ENCODE measurements at places on chromosomes 6 and 20.

- no peak for DNase-seq
These were observed 35.9 kb downstream of the EPM2A start for GRCh38 chr6:145699462-145699861.

- no peak for DNase-seq
These were observed 333.3 kb upstream of the SYNCRIP start for GRCh38 chr6:85975957-85976356.

DNA sequence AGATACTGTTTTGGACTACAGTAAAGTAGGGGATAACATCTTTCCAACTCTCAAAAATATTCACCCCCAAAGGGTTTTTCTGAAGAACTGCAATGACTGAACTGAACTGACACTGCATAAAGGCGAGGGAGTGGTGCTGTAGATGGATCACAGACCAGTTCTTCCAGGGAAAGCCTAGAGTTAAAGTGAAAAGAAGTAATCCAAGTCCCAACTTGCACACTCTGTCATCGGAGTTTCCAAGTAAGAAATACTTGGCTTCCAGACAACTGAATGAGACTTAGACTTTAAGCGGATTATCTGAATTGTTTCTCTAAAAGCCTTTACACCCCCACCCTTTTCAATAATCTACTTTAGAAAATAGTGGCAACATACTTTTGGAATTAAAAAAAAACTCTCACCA is 134.1 kb upstream of the PREP start:
- DNase-seq, result no peak

DNA sequence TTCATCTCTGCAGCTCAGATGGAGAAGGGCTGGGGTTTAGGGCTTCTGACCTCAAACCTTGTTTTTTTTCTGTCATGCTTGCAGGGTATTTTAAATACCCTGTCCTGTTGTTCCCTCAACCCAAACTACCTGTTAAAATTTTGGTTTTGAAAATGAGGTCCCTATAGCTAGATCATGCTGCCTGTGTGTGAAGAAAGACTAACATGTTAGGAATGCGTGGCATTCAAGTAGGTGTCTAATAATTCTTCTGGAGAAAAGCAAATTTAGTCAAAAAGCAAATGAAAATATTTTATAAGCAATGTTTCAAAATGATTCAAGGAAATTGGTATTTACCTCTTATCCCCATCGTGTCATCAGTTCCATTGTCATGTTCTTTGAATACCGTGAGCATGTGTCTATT is 77.2 kb upstream of the C20orf144 start:
- no peak for DNase-seq

DNA sequence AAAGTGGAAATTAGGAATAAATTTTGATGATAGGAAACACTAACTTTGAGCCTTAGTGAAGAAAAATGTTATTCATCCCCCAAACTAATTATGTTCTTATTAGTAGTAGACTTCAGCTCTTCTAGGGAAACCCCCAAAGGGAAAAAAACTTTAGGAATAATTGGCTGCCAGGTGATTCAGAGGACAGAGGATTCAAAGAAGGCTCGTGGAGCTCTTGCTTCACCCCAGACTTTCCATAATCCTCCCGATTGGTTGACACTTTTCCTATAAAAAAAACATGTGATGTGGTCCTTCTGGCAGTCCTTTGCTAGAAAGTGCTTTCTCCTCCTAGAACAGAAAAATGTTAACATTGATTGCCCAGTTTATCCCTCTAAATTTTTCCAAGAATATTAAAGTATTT is 5.6 kb upstream of the CCDC170 start:
- DNase-seq, result no peak

DNA sequence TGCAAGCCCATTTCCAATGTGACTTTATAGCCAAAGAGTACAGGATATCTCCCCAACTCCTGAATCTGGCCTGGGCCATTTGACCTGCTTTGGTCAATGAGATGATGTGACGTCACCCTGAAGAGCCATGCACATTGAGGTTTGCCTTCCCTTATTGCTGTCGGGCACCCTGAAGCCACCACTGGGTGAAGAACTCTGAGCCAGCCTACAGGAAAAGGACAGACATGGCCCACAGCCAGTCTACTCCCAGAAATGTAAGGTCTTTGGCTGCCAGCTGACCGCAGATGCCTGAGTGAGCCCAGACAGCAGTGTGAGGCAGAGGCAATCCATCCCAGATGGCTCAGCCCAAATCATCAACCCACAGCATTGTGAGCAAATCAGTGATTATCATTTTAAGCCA is 3.7 kb upstream of the SYNDIG1 start:
- DNase-seq, result no peak

DNA sequence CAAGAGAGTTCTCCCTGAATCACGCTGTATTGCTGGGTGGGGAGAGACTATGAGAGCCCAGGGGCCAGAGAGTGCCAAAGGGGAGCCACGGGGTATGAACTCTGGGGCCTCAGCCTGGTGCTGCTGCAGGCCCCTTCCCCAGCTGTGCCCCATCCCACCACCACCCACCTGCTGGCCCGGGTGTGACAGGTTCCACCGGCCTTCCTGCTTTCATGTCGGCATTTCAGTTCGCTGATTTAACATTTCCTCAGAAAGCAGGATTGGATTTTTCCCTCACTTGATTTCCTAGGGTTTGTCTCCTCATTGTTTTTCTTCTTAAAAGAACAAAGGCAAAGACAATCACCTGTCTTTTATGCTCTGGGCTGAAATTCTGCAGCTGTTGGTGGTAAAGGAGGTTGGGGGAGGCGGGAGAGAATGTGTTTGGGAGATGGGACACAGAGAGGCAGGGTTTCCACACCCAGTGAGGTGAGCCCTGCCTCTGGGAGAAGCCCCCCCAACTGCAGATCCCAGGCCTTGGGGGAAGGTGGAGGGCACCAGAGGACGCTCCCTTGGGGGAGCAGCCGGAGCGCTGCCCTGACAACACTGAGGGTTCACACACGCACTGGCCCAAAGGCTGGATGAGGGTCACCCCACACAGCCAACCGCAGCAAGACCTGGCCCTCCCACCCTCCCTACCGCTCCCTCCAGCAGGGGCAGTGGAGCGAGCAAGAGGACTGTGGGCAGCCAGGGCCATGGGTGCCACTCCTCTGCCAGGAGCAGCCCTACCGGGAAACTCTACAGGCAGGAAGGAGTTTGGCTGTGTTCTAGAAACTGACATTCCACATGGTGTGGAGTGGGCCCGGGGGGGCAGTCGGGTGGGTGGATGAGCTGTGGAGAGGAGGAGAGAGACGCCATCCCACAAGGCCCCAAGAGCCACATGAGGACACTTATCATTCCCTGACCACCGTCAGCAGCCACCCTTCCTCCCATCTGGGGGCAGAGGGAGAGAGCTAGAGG is 10.5 kb upstream of the MLN start:
- DNase-seq, result no peak

DNA sequence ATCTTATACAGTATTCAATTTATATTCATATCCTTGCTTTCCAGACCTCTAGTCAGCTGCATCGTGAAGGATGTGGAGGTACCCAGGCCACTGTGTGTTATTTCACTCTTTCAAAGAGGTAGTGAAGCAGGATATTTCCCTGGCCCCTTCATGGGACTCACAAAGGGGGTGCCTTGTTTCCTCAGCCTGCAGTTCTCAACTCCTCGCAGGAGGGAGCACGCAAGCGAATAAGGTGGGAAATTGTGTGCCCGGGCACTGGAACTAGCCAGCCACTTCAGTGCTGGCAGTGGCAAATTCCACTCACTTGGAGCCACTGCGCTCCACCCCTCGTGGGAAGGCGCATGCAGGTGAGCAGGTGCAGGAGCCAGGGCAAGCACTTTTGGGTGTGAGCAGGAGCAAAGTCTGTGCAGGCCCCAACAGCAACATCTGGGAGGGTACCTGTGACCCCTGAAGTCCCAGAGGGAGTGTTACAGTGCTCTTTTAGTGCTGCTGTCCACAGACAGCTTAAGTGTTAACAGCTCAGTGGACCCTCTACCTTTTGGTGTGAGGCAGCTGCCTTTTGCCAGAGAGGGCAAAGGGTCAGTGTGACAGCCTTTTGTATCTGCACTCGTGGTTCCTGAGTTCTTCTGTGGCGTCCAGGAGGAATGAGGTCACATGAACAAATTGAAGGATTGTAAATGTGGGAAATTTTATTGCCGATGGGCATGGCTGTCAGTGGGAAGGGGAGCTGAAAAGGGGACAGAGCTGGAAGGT is 49.4 kb upstream of the FAM135A start:
- no peak for DNase-seq

GRCh38 chr6:84514089-84514971 is 250.1 kb downstream of the TBX18 start:
- no peak for DNase-seq

DNA sequence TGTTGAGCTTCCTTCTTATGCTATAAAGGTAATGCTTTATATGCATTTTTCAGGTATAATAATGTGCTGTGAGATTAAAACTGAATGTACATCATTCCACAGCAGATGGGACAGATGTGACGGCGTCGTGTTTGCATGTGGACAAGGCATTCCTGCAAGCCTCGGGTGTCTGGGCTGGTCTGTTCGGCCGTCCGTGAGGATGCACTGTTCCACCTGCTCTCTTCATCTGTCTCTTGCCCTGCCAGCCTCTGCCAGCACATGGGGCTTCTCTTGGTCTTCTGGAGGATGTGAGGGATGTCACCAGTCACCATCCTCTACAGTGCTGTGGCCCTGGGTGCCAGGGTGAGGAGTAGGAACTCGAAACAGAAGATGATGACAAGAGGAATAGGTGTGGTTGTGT is 223.2 kb downstream of the ERMARD start:
- no peak for DNase-seq

DNA sequence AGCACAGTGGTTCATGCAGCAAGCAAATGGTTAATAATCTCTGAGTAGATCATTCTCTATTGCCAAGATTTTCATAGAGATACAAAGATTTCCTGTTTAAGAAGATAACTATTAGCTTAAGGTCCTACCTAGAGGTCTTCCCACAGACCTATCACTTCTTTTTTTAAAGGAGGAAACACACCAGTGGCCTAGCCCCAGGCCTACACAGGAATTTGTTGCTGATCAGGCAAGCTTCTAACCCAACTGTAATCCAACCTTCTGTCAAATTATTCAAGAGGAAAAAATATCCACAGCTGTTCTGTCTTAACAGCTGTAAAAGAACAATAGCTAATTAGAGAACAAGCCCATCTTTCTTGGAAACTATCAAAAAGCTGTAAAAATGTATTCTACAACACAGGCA is 332.8 kb downstream of the BTBD9 start:
- DNase-seq, result no peak

DNA sequence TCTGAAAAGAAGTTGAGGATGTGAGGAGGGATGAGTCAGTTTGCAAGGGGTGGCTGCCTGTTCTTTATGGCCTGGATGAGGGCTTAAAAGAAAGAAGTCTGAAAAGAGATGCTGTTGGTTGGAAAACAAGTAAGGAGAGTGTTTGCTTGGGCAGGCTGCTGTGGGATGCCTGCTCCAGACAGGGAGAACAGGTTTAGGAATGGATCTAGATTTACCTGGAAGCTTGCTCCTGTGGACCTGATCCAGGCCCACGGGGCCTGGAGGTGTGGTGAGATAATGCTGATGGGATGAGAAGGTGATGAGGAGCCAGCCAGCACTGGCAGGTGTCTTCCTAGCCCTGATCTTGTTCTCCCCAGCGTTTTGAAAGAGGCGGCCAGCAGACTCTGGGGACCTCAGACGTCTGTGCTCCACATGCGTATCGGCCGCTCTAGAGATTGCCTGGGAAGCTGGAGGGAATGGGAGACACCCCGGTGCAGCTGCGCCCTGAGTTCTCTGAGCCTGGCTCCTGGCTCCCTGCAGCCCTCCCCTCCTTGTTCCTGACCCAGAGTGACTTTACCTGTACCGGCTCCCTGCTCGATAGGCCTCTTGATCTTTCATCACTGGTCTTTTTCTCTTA is 331.3 kb downstream of the ZFAND3 start:
- DNase-seq, result no peak

DNA sequence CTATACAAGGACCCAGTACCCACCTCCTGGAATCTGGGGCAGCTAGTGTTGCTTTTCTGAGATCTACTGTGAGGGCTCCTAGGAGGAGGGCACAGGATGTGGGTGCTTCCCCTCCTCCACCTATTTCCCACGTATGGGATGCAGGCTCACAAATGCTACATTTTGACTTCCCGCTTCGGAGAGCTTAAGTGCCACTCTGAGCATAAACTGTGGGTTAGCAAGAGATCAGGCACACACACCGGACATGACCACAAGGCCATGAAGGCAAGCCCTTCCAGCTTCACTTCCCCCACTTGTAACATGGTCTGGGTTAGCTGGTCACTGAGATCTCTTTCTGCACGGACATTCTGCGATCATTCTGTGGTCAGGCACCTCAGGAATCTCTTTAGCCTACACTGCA is 15.7 kb upstream of the TGM3 start:
- DNase-seq, result no peak

DNA sequence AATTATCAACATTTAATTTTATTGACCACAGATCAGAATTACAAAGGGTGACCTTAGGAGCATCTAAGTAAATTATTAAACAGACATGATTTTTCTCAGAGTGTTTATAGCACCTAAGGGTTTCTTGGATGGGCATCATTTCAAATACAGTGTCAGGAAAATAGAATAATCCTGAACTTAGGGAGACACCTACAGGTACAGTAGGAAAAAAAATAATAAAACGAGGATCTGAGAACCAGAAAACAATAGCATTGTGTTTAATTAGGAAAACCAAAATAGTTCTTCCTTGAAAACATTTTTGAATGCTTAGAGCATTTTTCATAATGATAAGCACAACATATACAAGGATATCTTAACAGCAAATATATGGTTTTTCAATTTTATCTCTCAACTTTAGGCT is 39.2 kb downstream of the MMUT start:
- no peak for DNase-seq

DNA sequence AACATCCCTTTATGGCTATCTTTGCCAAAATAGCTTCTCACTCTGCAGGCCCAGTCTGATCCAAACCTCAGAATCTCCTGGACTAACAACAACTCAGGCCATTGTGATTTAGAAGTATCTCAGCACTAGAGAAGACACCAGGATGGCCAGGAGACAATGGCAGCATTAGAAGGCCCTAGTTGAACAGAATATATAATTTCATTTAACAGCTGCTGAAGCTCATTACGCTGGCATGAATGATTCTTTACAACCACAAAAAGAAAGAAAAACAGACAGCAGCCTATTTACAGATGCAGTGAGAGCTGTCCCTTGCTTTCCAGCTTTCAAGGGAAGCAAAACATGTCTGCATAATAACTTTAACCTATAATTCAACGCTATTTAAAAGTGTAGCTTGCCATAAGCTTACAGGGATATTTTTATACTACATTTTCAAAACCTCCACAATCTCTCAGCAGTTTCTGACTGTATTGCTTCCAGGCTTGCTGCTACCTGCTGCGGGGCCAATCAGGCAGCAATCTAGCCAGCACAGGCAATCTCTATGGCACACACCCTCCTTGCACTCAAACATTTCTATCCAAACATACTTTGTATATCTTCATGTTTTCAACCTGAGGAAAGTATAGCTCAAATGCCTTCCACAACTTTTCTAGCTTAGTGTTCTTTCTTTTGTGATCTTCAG is 107.3 kb downstream of the OGFRL1 start:
- no peak for DNase-seq

- no peak for DNase-seq
These were observed 6.0 kb downstream of the BYSL start for GRCh38 chr6:41927253-41927652.

GRCh38 chr6:138000941-138001340 is 106.3 kb downstream of the PERP start:
- DNase-seq, result no peak

- DNase-seq, result no peak
These were observed 35.0 kb upstream of the BTBD3 start for GRCh38 chr20:11882651-11883050.
